B cell (primary cell): ENCODE measurements at places on chromosomes 16 and 17. TPM values are rescaled to one million over a fixed set of nuclear protein-coding genes. Genes with fewer than 3 reads are reported as not detected.

- no peak for DNase-seq
Observed at GRCh38 chr16:87849419-87850008, 19.8 kb downstream of the SLC7A5 start.

- DNase-seq = no peak
Observed at GRCh38 chr17:37610971-37611370, 1.8 kb upstream of the SYNRG start.

DNA sequence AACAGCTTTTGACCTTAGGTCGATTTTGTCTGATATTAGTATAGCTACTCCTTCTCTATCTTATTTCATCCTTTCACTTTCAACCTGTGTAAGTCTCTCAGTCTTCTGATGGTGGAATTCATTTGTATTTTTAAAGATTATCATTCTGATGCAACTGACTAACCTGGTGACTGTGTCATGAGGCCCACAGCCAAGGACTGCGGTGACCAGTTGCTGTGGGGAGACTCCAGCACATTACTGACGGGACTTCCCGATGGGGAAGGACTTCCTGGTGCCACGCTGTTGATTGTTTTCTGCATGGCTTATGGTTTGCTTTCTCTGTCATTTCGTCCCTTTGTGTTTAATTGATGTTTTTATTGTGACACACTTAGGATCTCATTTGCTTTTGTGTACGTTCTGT lies 34.2 kb downstream of the RMI2 start:
- peak; percentile 59 for DNase-seq

DNA sequence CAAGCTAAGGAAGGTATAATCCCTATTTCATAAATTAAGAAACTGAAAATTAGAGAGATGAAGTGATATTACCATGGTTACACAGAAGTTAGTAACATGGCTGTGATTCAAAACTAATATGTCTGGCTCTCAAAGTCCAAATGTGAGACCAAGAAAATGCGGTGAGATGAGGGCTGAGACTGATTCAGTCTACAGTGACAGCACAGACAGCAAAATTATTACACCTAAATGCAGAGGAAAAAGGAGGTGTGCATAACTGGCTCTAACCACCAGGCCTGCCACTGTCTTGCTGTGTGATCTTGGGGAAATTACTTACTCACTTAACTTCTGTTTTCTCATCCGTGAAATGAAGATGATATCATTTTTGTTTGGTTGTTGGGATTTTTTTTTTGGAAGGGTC lies 270.0 kb upstream of the SOX9 start:
- no peak for DNase-seq

DNA sequence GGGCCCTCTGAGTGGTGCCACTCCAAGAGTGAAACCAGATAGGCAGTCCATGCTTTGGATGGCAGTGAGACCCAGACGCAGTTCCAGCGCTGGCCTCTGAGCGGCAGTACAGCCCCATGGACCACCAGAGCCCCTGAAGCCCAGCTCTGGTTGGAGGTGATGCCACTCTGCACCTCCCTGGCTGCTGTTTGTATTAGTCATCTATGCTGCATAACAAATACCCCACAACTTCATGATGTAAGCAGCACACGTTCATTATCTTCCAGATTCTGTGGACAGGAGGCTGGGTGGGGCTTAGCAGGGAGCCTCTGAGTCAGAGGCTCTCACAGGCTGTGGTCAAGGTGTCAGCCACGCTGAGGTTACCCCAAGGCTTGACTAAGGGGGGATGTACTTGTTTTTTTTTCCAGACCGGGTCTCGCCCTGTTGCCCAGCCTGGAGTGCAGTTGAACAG lies 5.1 kb upstream of the NME4 start:
- peak; percentile 79 for DNase-seq

- no peak for DNase-seq
Observed at GRCh38 chr17:5506307-5506706, 19.9 kb downstream of the MIS12 start.

- DNase-seq = no peak
Observed at GRCh38 chr17:67990909-67991308, 5.4 kb downstream of the C17orf58 start.

DNA sequence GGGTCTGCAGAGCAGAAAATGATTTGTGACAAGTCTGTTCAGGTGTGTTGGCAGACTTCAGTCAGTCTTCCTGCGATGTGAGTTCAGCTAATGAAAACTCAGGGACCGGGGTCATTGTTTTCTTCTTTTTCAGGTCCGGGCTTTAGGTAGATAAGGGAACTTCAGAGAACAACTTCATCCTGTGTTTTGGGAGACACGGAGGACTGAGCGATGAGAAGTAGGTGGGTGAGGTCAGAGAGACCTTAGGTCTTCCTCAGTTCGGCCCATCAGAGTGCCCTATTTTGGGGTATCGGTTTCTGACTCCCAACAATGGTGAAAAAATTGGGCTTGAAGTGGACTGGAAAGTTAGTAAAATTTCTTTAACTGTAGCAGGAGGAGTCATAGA lies 88.9 kb upstream of the ATF7IP2 start:
- no peak for DNase-seq

GRCh38 chr16:19228575-19228974 lies 57.0 kb upstream of the CLEC19A start:
- DNase-seq = no peak

DNA sequence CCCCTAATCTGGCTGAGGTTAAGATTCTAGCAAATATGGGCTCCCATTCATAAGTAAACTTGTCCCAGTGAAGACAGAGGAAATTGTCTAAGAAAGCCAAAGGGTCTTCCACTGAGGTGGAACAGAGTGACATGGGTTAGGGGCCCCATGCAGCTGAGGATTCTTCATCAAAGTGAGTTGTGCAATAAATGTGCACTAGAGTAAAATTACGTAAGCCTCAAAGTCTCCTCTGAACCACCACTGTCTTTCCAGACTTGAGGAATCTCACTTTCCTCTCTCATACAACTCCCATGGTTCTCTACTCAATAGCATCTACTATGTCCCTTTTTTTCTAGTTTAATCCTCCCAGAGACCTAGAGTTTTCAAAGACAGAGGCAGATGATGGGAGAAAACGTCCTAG lies 132.4 kb downstream of the CA10 start:
- no peak for DNase-seq

DNA sequence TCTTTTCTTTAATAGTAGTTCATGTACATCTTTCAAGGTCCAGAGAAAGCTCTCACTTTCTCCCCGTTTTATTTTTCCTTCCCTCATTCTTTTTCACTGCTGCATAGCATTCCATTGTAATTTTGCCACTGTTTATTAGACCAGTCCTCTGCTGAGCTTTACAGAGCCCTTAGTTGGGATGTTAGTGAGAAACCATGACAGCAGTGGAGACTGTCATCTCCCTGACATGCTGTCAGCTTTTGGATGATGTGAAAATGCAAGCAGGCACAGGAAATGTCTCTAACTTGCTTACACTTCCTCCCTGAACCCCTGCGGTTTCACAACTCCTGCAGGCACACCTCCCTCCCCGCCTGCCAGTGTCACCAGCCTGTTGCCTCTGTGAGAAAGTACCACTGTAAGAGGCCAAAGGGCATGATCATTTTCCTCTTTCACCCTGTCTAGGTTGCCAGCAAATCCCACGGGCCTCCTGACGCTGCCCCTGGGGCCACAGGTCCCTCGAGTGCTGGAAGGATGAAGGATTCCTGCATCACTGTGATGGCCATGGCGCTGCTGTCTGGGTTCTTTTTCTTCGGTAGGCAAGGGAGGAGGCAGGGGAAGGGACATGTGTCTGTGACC lies at the start of gene ITGAL:
Gene ITGAL, plus strand, starts transcription at position 415 of the 615 bp plus-strand sequence. Its CDS starts 96 bp downstream, at position 511.
- peak; percentile 83 for DNase-seq

CDH11 gene
- total RNA-seq = not detected in 2 replicates

KRT27 gene
- total RNA-seq = not detected in 2 replicates

SLC25A19 gene
- total RNA-seq = 46.4 and 52.3 TPM in 2 replicates

KRT20 gene
- not detected in 2 replicates for total RNA-seq

SLC47A1 gene
- total RNA-seq = not detected in 2 replicates

CYGB gene
- 2.7 and 3.0 TPM in 2 replicates for total RNA-seq
